ENCODE measurements at places on chromosomes 3 and 15. TPM values are rescaled to one million over a fixed set of nuclear protein-coding genes. Genes with fewer than 3 reads are reported as not detected.

Gene MESP2
- not detected for total RNA-seq

Gene ZNF639
- total RNA-seq = 54.9 TPM

Gene HRG
- total RNA-seq = not detected

Gene TMC3
- total RNA-seq = not detected

Gene ATP10A
- total RNA-seq = not detected

Gene NBEAL2
- 133 TPM for total RNA-seq

Measured in Karpas-422 (cell line).